Activated T-cell treated with anti-CD3 and anti-CD28 coated beads, Interleukin-2, amount 50 U/mL, for 48 hours (primary cell): ENCODE measurements at places on chromosomes 5 and 9.

GRCh38 chr5:138706655-138707480, 46.4 kb upstream of the CTNNA1 start:
- no peak for DNase-seq

GRCh38 chr9:15541872-15542271, 11.0 kb upstream of the CCDC171 start:
- no peak for DNase-seq

- DNase-seq, result no peak
Measured at GRCh38 chr9:4413856-4414255, 76.4 kb upstream of the SLC1A1 start.

DNA sequence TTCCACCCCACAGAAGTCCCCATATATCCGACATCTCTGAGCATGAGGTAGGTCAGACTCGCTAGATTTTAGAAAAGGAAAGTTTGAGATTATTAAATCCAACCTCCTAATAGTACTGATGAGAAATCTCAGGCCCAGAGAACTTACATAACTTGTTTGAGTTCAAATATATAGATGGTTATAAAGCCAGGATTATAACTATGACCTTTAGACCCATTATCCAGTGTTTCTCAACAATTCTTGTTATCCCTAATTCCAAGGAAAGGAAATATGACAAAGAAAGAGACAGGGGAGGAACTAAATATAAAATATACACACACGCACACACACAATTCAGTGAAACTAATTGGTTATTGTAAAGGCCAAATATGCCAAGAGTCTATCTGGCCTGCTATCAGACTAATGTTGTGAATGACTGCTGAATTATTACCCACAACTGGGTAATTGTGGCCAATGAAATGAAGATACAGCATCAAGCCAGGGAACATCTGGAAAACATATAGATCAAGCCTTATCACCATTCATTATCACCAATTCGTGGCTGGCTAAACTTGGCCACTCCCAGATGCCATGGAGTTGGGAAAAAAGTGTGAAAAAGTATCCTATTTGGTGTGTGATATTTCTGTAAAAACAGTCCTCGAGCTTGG, 248.4 kb downstream of the PRELID2 start:
- no peak for DNase-seq

DNA sequence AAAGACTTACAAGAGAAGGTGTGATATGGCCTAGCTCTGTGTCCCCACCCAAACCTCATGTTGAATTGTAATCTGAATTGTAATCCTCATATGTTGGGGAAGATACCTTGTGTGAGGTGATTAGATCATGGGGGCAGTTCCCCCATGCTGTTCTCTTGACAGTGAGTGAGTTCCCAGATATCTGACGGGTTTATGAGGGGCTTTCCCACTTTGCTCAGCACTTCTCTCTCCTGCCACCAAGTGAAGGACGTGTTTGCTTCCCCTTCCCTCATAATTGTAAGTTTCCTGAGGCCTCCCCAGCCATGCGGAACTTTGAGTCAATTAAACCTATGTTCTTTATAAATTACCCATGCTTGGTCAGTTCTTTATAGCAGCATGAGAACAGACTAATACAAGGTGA, 49.0 kb downstream of the CDO1 start:
- DNase-seq, result no peak

- no peak for DNase-seq
Measured at GRCh38 chr9:2320114-2320513, 301.5 kb upstream of the VLDLR start.

DNA sequence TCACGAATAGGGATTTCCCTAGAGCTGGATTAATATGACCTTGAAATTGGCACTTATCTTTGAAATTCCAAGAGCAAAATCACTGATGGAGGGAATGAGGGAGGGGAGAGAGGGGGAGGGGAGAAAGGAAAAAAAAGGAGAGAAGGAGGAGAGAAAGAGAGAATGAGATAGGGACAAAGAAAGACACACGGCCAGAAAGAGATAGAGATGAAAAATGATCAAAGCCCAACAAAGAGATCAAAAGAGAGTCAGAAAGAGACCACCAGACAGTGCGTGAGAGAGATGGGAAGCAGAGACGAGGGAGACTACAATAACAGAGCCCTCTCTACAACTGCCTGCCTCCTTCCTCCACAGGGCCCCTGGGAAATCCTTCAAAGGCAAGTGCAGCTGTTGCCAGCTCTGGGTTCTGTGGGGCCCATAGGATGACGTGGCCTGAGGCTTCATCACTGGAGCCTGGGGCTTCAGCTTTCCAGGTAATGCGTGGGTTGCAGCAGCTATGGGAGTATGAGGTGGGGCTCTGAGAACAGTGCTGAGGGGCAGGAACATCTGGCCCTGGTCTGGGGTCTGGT, 58.3 kb upstream of the SHB start:
- DNase-seq, result no peak
